ENCODE measurements at places on chromosomes 6 and 20. TPM values are rescaled to one million over a fixed set of nuclear protein-coding genes. Genes with fewer than 3 reads are reported as not detected.

CNKSR3 gene
- 17.8 TPM for total RNA-seq

- no peak for DNase-seq
Observed at GRCh38 chr6:159023893-159024292, 20.9 kb downstream of the TAGAP start.

GRCh38 chr6:5606546-5606945 lies 345.2 kb downstream of the FARS2 start:
- no peak for DNase-seq

DNA sequence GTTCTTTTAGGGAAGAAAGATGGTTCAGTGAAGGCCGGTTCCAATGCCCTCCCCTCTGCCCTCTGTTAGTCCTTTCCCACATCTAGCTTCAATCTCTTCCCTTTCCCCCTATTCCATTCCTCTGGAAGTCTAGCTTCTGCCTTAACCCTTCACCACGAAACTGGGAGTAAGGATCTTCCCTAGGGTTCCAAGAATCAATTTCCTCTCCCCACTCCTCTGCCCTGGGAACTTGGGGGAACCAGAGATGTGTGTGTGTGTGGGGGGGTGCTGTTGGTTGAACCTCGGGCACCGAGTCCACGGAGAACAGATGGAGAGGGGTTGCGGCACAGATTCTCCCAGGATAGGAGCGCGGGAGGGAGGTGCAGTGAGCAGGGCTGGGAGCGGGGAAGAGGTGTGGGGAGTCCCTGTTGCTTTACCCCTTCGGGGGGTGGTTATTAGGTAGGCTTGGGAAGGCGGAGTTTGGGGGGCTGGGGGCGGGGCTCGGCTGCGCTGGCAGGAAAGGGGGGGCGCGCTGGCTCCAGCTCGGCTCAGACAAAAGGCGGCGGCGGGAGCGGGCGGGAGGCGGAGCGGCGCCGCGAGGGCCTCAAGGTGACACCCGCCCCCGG lies at the start of gene TMEM151B:
Gene TMEM151B (plus strand): TSS at position 530 of the 605 bp plus-strand sequence. CDS start 293 bp downstream, outside the sequence.
- peak; percentile 63 for DNase-seq

ZBTB46 gene
- total RNA-seq = 15.8 TPM

MYT1 gene
- 1.3 TPM for total RNA-seq

DNA sequence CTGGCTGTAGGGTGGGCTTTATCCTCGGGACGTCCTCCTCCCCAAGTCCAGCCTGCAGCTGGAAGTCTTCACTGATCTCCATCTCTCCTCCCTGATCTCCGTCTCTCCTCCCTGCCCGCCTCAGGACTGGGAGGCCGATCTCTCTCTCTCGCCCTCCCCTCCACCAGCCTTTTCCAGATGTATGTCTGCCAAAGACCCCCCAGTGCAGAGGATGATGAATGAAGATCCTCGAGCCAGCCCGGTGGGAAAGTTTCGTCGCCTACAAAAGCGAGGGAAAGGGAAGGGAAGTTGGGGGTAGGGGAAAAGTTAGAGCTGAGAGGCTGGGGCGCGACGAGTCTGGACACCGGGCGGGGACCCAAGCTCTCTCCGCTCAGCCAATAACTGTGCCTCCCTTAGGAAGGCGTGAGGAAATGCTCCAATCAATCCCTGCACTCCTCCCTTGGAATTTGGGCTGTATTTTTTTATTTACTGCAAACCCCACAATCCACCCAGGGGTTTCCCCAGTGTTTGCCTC lies 595 bp upstream of the SRF start:
- peak; percentile 93 for DNase-seq

DNA sequence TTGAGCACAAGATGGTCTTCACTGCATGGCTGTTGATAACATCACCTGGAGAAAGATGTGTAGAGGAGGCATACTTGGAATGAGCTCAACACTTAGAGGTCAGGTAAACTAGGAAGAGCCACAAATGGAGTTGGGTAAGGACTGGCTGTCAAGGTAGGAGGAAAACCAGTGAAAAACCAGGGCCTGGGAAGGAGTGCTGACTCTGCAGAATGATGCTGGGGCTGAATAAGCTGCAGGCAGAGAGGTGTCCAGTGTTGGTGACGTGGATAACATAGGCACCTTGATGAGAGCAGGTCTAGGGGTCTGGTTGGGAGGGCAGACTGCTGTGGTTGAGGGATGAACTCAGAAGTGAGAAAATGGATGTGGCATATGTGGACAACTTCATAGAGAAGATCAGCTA lies 160.2 kb downstream of the CARMIL1 start:
- no peak for DNase-seq

DNA sequence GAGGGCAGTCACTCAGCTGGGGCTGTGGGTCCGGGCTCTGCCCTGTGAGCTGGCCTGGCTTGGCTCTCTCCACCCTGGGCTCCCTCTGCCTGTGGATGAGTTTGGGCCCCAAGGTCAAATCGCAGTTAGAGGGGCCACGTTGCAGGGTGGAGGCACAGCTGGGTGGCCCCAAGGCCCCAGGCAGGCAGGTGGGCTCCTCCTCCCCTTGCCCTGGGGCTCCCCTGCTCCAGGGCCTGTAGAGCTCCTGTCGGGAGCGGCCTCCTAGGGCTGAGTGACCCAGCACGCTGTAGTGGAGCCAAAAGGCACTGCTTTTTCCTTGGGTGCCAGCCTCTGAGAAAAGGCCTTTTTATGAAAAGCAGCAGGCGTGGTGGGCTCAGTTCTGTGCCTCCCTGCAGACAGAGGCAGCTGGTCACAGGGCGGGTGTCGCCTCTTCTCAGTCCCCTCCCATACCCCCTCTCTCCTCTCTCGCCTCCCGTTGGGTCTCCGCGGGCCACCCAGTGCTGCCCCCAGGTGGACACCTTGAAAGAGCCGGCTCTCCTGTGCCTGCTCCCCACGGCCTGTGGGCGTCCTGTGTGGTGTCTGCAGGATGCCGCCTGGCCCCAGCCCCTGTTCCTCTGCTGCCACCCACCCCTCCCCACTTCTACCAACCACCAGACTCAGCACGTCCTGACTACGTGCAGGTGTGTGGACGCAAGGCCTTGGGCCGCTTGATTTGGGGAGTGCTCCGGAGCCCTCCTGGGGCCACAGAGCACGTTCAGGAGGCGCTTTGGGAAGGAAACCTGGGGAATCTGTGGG lies 13.2 kb downstream of the SS18L1 start:
- DNase-seq = peak; percentile 86

GRCh38 chr6:157078326-157078725 lies 245.0 kb downstream of the TMEM242 start:
- DNase-seq = no peak

SAMD5 gene
- 1.9 TPM for total RNA-seq

GRCh38 chr6:17813542-17813941 lies 106.8 kb upstream of the NUP153 start:
- no peak for DNase-seq

IMPG1 gene
- 0.29 TPM for total RNA-seq

- DNase-seq = no peak
Observed at GRCh38 chr6:120493505-120493904, 840.8 kb downstream of the TBC1D32 start.

GRCh38 chr6:36609582-36609981 lies 15.4 kb downstream of the SRSF3 start:
- no peak for DNase-seq

DNA sequence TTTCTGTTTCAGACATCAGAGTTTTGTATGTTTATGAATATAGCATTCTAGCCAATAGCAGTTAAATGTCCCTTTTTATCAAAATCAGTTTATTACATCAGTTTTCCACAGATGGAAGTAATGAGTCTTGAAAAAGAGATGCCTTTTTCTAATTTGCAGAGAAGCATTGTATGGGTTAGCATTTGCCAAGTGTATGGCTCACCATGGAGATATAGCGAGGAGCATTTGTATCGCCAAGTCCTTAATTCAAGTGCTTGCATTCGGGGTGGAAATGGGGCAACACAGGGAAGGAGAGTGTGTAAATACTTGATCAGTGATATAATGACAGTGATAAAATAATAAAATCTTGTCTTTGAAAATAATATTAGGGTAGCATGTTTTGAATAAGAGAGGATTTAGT lies 42.9 kb downstream of the TXLNB start:
- no peak for DNase-seq

GRCh38 chr6:14796974-14797762 lies 448.7 kb upstream of the JARID2 start:
- no peak for DNase-seq

DNA sequence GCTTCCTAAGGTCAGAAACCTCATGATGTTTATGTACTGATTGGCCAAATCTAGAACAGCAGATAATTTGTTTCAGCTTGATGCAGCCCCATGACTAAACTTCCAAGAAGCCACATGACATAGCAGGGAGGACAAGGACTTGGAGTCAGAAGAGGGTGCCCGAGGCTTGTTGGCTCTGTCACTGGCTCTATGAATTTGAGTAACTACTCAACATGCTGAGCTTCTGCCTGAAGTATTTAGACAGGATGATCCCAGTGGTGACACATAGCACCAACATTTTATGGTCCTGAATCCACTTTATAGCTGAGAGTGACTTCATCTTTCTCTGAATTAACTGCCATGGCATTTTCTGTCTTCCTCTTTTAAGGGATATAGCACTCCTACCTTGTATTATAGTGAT lies 13.5 kb upstream of the TBX18 start:
- DNase-seq = no peak

DNA sequence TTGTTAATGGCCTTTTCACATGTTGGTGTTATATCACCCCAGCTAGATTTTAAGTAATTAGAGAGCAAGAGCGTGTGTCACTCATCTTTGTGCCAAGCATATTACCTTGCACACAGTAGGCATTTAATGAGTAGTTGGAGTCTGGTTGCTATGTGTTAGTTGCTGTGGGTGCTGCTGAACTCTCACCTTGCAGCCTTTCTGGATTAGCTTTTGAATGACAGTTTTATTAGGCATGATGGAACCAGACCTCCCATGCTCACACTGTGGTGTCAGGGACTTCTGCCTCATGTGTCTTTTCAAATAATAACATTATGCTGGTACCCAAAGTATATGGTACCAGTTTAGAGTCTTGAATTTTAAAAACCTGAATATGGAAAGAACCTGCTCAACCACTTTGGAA lies 55.9 kb downstream of the TRAF3IP2 start:
- DNase-seq = no peak

DNA sequence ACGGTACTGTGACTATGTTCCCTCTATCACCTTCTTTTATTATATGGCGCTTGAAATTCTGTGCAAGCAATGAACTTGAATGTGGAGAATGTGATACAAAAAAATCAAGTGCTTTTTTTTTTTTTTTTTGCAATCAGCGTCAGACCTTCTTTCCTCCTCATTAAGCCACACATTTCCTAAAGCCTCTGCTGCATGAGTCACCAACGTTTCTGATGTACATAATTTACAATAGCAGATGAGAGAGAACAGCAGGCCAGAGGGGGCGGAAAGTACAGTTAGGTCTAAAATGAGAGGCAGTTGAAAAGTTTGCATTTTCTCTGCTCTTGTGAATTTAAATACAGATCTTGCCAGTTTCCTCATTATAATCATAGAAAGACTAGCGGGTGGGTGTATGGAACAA lies 114.6 kb upstream of the RIPOR2 start:
- DNase-seq = no peak

- DNase-seq = no peak
Observed at GRCh38 chr6:92906385-92906784, 513.0 kb downstream of the EPHA7 start.

DNA sequence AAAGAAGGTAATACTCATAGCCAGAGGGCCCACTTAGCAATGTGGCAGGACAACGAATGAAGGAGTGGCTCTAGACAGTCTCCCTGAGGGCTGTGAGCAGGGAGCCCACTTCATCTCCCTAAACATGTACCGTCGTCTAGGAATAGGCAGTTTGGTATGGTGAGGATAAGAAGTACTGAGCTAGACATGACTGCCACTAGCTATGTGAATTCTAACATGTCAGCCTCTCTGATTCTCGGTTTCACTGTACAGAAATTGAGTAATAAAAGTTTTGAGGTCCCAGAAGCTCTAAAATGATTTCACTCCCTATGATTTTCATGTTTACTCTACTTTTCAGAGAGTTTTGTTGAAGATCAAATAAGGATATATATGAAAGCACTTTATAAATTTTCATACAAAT lies 107.1 kb downstream of the AHI1 start:
- DNase-seq = no peak

- DNase-seq = no peak
Observed at GRCh38 chr6:63426844-63427243, 107.1 kb upstream of the LGSN start.

DNA sequence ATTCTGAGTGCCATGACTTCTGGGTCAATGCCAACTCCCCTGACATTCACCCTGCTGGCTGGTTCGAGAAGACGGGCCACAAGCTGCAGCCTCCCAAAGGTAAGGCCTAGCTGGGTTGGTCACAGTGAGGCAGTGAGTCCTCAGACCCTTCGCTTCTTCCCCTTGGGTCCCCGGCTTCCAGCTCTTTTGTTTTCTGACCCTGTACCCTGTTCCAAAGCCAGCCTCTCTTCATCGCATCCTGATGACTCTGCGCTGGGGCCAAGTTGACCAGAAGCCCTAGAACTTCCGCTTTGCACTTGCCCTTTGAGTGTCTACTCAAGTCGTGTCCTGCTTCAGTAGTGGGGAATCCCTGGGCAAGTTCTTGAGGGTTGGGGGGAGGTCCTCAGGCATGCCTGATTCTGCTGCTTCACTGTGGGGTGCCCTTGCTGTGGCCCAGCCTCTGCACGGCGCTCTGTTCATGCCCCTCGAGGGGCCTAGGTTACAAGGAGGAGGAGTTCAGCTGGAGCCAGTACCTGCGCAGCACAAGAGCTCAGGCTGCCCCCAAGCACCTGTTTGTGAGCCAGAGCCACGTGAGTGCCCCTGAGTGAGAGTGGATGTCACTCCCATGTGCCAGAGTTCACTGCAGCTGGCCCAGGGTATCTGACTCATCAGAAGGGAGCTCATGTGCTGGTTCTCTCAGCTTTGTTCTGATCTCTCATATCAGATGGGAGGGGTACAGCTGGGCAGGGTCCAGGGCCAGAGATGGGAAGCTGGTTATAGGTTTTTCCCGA lies 23.0 kb downstream of the L3MBTL1 start:
- no peak for DNase-seq
